H9 (cell line): ENCODE measurements at places on chromosomes 3 and 15.

DNA sequence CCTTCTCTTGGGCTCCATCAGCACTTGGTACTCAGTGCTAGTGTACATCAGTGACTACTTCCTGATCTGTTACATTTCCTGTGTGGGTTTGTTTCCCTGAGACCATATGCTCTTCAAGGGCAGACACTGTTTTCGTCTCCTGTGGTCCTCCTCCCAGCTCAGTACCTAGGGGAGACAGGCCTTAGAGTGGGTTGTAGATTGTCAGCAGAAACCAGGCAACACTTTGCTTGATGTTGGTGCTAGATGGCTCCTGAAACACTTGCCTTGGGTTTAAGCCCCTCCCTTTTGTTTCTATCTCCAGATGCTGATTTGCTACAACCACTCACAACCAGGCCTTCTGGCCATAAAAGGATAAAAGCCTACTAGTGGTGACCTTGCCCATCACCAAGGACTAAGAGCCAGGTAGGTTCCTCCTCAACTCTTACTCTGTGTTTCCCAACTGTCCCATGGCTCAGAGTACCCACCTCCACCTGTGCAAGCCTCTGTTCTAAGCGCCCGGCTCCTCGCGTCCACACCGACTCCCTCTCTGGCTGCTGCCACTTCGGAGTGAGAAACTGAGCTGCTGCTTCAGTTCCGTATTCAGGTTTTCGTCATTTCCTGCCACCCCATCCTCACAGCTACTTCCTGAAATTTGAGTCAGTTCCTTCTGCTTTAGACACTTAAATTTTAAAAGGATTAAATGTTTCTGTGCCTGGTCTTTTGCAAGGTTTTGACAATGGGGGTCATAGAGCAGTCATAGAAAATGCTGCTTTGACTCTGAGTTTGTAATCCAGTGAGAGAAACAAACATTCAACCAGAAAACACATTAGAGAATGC lies at the start of gene HCLS1:
TSS of gene HCLS1 (minus strand) at position 548 of the 816 bp plus-strand sequence. CDS start 2,556 bp downstream, outside the sequence.
- DNase-seq, result no peak

DNA sequence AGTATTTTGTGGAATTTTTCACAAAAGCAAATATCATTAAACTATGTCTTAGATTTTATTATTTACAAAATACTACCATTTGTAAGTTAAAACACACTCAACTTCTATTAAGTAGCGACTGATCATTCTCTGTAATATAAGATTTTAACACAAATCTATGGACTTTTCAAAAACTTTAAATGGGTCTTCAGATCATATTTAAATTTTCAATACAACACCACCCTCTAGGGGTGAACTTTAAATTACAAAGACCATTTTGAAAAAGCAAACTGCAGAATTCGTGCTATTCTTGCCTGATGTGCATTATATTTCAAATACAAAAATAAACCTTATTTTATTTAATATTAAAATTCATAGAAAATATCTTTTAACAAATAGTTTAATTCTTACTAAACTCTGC lies 8.2 kb upstream of the VGLL4 start:
- DNase-seq, result no peak

GRCh38 chr15:40110866-40111550 lies 2.3 kb upstream of the BMF start:
- DNase-seq, result no peak

DNA sequence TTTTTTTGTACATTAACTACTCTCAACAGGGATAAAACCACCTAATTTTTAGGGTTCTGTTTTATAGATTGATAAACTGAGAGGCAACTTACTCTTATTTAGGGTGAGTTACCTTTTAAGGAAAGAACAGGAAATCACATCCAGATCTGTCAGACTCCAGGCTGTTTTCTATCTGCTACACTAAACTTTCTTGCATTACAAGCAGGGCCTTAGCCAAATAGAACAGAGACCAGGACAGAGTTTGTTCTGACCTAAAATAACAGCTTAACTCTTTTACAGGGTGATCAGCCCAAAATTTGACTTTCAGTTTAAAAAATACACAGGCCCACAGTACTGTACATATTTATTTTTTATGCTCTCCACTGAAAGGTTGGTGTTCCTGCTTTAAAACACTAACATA lies 38.6 kb downstream of the SGO1 start:
- no peak for DNase-seq

DNA sequence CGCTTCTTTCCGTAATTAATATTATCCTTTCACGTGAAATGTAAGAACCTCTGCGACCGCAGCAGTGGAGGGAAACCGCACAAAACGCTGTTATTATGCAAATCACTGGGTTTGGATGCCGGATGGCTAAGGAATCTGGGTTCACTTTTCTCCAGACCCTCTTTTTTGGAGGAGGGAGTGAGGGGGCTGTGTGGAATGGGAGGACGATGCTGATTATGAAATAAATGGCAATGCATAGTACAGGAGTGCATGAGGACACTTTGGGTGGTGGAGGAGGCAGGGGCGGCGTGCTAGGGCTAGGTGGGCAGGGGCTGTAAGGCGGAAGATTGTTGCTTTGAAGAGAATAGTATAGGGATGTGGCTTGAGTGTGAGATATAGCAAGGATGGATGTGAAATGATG lies 1.8 kb downstream of the CADM2 start:
- no peak for DNase-seq

DNA sequence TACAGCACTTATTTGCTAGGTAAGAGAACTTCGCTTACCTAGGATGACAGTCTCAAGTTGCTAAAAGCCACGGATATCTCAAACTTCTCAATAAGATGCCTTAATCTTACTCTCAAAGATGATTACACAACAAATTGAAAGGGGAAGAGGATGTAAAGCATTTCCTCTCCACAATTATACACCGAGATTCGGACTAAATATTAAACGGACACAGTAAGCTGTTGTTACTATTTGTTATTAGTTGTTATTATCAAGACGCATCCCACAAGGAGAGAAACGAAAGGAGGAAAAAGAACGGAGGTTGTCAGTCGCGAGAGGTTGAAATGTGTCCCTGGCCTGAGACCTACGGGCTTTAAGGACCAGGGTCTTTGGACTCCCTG lies 660 bp downstream of the ZNF106 start:
- no peak for DNase-seq

DNA sequence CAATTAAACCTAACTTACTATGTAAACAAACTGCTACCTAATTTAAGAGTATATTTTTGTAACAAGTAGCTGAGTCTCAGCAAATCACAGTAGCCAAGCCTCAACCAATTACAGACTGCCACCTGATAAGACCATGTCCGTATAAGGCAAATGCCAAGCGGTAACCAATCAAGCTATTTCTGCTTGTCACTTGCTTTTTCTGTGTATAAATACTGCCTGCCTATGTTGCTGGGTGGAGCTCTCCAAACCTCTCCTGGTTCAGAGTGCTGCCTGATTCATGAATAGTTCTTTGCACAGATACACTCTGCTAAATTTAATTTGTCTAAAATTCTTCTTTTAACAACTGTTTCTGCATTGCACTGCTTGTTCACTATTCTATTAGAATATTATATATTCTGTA lies 42.6 kb downstream of the ZNF148 start:
- DNase-seq, result no peak

DNA sequence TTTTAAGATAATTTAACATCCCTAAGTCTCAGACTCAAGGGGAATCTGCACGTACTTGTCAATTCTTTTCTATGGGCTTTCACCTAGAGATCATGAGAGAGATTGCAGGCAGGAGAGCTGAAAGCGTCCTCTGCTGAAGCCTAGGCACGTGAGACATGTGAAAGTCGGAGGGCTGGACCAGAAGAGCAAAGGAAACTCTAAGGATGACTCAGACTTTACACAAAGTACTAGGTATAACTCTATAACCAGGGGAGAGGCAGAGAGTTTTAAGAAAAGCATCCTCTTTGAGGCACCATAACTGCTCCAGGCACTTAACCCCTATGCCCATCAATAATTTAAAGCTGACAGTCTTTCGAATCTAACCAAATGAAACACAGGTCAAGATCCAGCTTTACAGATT lies 436.6 kb downstream of the VGLL3 start:
- no peak for DNase-seq
